ENCODE measurements at places on chromosomes 16 and 17.

- DNase-seq = peak; percentile 20
Measured at GRCh38 chr17:52106638-52107261, 51.8 kb downstream of the CA10 start.

- no peak for DNase-seq
Measured at GRCh38 chr17:35183332-35183731, 10.9 kb downstream of the SLC35G3 start.

GRCh38 chr17:81967533-81968395, 6.8 kb upstream of the NOTUM start:
- peak; percentile 69 for DNase-seq

GRCh38 chr16:77898671-77899211, 110.4 kb downstream of the VAT1L start:
- DNase-seq = no peak

DNA sequence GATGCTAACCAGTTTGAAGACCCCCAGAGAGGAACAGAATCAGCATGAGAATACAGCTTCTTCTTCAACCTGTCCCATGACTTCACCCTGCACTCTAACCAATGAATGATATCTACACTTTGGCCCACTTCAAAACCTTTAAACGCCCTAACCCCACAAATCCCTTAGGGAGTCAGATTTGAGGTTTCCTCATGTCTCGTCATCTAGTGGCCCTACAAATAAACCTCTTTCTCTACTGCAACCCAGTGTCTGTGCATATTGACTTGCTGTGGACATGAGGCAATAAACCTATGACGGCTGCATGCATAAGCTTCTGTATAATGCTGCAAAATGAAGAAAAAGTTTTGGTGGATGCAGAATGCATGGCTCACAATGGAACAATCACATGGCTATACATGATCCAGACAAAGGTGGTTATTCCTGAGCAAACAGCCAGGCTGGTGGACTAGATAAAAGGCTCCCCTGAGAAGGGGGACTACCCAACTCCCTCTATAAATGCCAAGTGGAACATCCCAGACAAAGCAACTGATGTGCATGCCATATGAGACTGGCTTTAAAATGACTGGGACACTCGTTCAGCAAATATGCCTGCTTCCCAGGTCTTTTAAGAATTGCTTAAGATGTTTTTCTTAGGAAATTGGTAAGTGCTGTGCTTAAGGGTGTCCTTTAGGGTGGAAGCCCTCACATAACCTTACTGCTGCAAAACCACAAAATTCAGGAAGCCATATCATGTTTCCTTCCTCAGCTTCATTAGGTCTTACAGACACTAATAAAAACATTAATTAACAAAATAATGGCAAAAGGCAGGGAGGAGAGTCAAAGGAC, 12.2 kb downstream of the N4BP1 start:
- DNase-seq = no peak

GRCh38 chr17:82589851-82590180, 58.4 kb downstream of the WDR45B start:
- no peak for DNase-seq

DNA sequence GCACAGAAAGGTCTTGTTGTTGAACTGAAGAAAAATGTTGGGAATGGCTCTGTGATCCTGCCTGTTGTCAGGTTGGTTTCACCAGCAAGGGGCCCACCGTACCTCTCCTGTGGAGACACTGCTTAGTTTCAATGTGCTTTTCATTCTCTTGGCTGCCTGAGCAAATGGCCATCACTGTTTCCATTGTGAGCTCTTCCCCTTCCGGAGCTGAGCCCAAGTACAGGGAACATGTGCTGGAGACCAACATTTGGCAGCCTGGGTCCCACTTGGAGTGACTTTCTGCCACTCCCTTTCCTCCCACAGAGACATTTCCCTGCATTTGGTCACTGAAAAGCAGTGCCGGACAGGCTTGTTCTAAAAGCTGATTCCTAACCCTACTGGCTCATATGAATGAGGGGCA, 23.1 kb downstream of the GABARAPL2 start:
- DNase-seq = no peak

- DNase-seq = no peak
Measured at GRCh38 chr16:81261049-81261648, 22.7 kb downstream of the BCO1 start.

GRCh38 chr17:70099294-70099693, 24.3 kb downstream of the KCNJ16 start:
- DNase-seq = no peak

GRCh38 chr17:67386965-67387551, 10.0 kb downstream of the PITPNC1 start:
- DNase-seq = peak; percentile 47

- peak; percentile 20 for DNase-seq
Measured at GRCh38 chr16:71441348-71442050, 355 bp downstream of the TLE7 start.

DNA sequence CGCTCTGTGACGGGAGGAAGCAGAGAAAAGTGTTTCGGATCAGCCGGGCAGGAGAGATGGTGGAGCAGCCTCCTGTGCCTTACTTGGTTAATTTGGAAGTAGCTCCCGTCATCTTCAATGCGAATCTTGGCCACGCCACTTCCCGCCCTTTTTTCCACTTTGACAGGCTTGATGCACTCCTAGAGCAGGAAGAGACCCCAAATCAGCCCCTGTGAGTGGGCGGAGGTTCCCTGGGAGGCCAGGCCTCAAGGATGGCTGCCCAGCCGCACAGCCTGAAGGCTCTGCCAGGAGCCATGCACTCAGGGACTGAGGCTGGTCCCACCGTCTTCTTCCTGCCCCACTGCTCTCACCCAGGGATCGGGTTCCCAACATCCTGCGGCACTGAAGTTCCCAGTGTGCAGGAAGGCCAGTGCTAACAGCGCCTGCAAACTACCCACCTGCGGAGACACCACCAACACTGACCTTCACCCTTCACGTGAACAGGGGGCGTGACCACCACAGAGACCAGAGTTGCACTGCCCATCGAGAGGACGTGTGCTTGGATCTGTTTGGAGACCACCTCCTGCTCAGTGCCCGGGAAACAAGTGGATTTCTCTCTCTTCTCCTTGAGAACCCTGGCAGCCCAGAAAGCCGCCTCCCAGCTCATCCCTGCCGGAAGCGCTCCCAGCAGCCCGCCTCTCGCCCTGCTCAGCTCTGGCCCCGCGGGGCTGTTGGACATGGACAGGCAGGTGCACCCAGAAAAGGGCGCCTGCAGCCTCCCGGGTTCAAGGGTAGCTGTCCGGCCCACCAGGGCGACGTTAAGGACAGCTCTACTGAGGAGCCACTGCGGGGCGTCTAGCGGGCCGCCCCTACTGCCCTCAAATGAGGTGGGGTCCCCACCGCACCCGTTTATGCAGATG, 988 bp downstream of the CIAO3 start:
- no peak for DNase-seq

DNA sequence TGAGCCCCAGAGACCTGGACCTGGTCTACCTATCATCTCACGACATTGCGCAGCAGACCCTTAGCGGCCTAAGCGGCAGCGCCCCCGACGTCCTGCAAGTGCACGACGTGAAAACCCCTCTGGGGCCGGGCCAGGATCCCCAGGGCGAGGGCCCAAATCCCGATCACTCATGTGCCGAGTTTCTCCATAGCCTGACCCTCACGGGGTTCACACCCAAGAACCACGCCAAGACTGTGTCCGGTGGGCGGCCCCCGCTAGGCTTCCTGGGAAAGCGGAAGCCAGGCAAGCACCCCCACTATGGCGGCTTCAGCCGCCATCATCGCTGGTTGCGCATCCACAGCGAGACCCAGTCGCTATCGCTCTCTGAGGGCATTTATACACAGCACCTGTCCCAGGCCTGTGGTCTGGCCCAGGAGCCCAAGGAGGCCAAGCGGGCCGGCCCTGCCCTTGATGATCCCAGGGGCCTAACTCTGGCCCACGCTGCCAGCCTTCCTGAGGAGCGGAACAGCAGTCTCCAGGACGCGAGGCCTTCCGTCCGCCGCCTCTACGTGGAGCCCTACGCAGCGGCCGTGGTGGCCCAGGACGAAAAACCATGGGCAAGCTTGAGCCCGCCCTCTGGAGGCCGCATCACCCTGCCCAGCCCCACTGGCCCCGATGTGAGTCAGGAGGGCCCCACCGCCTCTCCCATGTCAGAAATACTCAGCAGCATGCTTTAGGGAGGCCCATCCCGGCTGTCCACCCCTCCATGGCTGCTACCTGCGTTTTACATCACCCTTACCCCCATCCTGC, 82.8 kb upstream of the NOG start:
- no peak for DNase-seq

DNA sequence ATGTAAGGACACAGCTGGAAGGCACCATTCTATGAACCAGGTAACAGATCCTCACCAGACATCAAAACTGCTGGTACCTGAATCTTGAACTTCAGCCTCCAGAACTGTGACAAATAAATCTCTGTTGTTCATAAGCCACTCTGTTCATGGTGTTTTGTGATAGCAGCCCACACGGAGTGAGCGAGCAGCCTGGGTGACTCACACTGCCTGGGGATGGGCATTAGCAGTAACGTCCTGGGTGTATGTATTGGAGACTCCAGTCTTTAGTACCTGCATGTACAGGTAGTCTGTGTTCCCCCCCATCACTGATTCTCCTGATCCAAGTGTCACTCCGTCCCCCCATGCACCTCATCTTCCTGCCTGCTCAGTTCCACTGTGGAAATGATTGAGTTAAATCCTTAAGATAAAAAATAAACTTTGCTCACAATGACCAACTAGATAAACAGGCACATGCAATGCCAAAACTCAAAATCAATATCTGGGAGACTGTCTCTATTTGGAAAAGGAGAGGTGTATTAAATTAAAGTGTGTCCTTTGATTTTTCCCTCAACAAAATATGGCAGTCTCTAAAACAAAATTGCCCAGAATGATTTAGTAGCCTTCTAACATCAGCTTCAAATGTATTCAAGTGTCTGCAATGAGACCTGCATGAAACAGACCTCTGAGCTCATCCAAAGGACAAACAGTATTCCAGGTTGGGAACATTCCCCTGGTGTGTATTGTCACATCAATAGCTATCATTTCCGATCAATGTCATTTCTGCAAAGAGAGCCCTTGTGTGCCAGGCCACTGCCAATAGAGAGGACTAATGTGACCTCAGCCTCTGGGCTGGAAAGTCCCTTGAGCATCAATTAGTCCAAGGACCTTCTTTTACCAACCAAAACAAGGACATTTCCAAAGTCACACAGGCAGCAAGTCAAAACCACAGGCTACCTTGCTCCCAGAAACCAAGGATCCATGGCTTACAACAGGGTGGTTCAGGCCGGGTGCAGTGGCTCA, 12.2 kb upstream of the VAT1L start:
- no peak for DNase-seq

Measured in T-helper 17 cell (primary cell).